Ecto neural progenitor cell (in vitro differentiated cells): ENCODE measurements at places on chromosomes 2 and 18.

- DNase-seq, result no peak
These were observed 3.5 kb downstream of the TMEM200C start for GRCh38 chr18:5891854-5892215.

GRCh38 chr2:174600349-174600748, 2.7 kb upstream of the WIPF1 start:
- no peak for DNase-seq

GRCh38 chr18:33605250-33605649, 27.2 kb downstream of the ASXL3 start:
- DNase-seq, result no peak

DNA sequence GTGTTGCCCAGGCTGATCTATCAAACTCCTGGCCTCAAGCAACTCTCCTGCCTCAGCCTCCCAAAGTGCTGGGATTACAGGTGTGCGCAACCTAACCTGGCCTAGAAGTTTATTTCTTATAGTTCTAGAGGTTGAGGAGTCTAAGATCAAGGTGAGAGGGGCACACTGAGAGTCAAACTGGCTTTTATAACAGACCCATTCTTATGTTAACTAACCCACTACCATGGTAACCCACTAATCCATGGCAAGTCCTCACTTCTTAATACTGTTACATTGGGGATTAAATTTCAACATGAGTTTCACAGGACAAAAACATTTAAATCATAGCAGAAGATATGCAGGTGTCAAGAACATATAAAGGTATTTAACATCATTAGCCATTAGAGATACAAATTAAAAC, 50.6 kb downstream of the MDH1 start:
- DNase-seq, result no peak

GRCh38 chr18:71505526-71505925, 1038.6 kb downstream of the CBLN2 start:
- no peak for DNase-seq

DNA sequence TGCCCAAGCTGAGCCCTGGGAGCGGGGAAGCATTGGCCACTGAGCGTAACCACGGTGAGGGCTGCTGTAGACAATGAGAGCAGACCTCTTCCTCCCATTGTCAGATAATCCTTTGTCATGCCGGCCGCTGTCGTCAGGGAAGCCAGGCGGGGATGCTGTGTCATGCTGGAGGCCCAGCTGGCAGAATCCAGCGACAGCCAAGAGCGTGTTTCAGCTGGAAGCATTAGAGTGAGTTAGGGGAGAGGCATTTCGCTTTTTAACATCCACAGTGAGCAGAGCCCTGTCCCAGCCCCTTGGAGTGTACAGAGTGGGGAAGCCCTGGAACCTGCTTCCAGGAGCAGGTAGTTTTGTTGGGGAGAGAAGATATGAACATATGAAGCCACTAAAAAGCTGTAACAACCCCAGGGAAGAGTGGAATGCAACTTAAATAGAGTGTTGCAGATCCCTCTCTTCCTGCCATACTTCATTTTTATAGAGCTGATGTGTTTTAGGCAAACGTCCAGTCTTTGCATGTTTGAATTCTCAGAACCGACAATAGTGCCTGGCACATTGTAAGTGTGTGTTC, 7.0 kb downstream of the CTIF start:
- peak; percentile 89 for DNase-seq

DNA sequence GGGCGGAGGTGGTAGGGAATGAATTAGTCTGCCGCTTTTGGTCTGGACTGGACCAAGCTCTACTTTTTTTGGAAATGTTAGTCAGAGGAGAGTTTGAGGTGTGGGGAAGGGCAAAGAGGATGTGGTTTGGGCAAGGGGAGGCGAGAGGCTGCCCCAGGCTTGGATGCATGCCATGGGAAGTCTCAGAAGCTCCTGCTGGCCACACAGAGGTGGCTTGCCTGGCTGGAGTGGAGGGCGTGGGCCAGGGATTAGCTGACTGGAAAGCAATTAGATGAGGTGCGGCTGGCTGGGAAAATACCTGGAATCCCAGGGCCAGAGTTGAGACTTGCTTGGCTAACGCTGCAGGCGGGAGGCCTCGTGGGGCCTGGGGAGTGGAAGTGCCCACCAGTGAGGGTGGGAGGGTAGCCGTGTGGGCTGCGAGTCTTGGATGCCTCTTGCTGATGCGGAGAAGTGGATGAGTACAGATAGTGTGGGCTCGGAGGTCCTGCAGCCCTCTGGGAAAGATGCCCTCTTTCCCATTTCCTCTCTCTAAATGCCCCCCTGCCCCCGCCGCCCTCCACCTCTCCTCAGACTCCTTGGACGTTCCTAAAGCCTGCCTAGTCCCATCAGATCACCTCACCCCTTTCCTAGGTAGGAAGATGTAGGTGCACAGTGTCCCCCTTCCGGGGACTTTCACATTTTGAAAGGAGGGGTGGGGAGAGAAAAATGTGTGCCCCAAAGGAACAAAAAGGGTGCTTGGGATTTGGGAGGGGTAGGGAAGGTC, 117.6 kb downstream of the SMAD7 start:
- DNase-seq, result peak; percentile 54
